H54 (cell line): ENCODE measurements at places on chromosomes 13 and 19.
A peak's percentile ranks its signal among the peaks of the same experiment; 100 is the strongest.

DNA sequence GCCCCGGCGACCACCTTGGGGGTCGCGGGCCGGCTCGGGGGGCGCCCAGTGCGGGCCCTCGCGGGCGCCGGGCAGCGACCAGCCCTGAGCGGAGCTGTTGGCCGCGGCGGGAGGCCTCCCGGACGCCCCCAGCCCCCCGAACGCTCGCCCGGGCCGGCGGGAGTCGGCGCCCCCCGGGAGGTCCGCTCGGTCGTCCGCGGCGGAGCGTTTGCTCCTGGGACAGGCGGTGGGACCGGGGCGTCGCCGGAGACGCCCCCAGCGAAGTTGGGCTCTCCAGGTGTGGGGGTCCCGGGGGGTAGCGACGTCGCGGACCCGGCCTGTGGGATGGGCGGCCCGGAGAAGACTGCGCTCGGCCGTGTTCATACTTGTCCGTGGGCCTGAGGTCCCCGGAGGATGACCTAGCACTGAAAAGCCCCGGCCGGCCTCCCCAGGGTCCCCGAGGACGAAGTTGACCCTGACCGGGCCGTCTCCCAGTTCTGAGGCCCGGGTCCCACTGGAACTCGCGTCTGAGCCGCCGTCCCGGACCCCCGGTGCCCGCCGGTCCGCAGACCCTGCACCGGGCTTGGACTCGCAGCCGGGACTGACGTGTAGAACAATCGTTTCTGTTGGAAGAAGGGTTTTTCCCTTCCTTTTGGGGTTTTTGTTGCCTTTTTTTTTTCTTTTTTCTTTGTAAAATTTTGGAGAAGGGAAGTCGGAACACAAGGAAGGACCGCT is 729 bp downstream of the STK11 start:
- DNase-seq, result no peak

GRCh38 chr13:95605448-95606125 is 38.9 kb downstream of the DZIP1 start:
- DNase-seq, result no peak

DNA sequence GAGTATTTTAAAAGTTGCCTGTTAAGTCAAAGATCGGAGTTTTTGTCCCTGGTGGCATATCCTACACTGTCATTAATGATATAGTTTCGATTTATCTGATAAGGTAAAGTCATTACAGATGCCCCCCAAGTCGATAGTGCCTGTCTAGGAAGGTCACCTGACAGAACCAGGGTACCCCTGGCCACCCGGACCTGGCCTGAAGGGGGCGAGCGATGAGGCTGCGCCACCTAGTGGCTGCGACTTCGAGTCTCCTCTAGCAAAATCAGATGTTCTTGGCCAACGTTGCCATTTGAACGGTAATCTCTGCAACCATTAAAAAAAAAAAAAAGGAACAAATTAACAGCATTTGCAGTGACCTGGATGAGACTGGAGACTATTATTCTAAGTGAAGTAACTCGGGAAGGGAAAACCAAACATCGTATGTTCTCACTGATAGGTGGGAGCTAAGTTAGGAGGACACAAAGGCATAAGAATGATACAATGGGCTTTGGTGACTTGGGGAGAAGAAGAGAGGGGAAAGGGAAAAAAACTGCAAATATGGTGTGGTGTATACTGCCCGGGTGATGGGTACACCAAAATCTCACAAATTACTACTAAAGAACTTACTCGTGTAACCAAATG is 565.1 kb downstream of the LIG4 start:
- DNase-seq, result peak; percentile 28

DNA sequence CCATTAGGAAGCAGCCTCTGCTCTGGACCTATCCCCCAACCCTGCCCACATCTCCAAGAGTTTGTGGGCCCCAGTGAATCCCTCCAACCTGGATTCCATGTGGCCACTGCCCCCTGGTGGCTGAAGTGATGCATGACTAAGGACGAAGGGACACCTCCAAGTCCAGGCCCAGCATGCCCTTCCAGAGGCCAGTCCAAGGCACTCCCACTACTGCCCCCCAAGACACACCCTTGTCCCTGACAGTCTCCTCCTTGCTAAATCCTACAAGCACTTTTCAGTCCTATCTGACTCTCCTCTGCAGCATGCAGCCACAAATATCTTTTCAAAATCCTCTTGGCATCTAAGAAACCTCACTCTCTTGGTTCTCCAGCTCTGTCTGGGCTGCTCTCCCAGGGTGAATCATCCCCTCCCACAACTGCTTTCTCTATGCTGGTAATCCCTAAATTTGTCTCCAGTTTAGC is 33.0 kb downstream of the DEDD2 start:
- DNase-seq, result peak; percentile 91

DNA sequence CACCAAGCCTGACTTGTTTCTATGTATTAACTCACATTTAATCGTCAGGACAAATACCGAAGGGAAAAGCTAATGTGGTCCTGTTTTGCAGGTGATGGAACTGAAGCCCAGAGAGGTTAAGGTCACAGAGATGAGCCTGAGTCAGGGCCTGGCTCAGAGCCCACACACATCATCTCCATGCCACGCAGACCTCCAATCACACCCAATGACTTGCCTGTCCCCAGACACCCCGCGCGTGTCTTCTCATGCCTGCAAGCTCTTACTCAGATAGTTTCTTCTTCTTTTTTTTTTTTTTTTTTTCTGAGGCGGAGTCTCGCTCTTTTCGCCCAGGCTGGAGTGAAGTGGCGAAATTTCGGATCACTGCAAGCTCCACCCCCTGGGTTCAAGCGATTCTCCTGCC is 16.4 kb downstream of the SIX5 start:
- no peak for DNase-seq

DNA sequence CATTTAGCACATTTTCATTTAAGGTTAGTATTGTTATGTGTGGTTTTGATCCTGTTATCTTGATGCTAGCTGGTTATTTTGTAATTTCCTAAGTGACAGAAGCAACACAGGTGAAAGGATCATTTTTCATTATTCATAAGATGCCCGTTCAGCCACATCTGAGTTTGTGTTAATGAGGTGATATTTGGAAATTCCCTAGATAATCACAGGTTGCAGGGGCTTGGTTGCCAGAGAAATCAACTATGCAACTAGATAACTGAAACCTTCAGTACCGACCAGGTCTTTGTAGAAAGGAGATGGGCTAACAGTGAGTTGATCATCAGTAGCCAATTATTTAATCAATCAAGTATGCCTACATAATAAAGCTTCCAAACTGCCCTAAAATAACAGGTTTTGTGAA is 121.3 kb upstream of the UFM1 start:
- no peak for DNase-seq

- no peak for DNase-seq
Measured at GRCh38 chr19:17475541-17476115, 5.3 kb downstream of the SLC27A1 start.

- DNase-seq, result no peak
Measured at GRCh38 chr13:31236211-31236786, 36.5 kb downstream of the B3GLCT start.

DNA sequence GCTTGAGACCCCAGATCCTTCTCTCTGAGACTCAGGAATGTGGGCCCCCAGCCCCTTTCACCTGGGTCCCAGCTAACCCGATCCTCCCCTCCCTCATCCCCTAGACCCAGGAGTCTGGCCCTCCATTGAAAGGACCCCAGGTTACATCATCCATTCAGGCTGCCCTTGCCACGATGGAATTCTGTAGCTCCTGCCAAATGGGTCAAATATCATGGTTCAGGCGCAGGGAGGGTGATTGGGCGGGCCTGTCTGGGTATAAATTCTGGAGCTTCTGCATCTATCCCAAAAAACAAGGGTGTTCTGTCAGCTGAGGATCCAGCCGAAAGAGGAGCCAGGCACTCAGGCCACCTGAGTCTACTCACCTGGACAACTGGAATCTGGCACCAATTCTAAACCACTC is 463 bp downstream of the FGF21 start:
- DNase-seq, result no peak

- no peak for DNase-seq
Measured at GRCh38 chr13:102440259-102440936, 38.5 kb upstream of the FGF14 start.

DNA sequence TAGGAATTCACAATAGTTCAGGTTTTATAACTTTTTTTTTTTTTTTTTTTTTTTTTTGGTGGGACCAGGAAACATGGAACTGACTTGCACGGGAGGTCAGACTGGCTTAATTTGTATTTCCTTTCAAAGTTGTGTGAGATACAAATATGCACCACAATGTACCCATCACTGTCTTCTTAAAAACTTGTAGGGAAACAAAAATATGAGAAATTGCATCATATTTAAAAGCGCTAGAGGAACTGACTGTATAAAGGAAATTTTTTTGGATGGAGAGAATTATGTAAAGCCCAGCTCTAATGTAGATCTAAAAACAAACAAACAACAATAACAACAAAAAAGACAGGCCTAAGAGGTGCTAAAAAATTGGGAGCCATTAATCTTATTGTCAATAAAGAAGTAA is 246.5 kb downstream of the DCT start:
- no peak for DNase-seq

DNA sequence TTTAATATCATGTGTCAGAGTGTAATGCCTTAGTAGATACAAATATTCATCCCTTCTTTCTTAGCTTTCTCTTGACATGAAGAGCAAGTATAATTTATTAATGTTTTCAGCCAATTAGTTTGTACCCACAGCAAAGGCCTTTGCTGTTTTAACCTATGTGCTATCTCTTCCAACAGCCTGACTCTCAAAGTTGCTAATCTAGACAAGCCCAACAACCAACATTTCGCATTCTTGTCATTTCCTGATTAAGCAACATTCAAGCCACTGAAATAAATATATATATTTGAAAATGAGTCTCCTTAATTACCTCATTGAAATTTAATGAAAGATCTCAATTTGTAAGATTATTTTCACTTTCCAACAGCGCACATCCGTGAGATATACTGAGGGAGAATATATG is 18.5 kb downstream of the EPSTI1 start:
- DNase-seq, result no peak

GRCh38 chr13:50509771-50510441 is 333.6 kb downstream of the DLEU7 start:
- peak; percentile 16 for DNase-seq

- no peak for DNase-seq
Measured at GRCh38 chr13:41222259-41222852, 28.0 kb upstream of the KBTBD7 start.

DNA sequence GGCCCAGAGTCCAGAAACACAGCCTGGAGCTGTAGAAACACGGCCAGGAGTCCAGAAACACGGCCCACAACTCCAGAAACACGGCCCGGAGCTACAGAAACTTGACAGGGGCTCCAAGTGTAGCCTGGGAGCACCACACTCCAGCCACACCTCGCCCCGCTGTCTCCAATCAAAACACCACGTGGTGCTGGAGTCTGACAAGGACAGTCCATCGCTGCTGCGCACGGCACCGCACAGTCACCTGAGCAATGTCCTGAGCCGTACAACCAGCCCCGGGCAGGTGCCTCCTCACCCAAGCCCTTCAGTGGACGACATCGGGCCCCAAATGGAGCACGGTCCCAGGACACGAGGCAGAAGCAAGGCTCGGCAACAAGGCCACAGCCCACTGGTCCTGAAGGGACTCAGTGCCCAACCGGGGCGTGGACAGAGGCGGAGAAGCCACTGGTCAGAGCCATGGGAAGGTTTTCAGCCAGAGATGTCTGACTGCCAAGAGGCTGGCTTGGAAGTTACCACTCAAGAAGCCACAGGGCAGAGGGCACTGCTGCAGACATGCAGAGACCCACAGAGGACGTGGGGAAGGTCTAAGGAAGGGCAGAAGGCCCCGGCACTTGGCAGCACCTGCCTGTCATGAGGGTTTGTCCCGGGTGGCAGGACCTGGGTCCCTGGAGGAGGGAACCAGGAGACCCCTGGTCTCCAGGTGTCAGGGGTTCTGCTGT is 19.7 kb upstream of the PLPP2 start:
- no peak for DNase-seq

DNA sequence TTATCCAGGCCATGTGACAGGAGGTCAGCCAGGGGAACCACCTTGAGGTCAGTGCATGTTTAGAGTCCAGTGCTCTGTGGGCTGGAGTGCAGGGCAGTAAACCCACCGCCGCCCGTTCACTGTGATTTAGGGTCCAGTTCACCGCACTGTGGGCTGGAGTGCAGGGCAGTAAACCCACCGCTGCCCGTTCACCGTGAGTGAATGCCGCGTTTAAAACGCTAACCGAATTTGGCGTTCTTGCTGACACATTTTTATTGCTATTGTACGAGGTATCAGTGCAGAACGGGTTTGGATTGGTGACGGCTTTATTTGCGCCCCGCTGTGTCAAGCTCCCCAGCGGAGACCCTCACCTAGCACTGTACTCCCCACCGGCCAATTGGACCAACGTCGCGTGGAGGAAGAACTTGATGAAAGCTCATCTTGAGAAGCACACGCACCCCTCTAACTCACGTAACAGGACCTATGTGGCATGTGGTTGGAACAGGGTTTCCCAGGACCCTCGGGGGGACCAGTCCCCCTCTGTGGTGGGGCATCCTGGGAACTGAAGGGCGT is 27.9 kb downstream of the C13orf46 start:
- no peak for DNase-seq

DNA sequence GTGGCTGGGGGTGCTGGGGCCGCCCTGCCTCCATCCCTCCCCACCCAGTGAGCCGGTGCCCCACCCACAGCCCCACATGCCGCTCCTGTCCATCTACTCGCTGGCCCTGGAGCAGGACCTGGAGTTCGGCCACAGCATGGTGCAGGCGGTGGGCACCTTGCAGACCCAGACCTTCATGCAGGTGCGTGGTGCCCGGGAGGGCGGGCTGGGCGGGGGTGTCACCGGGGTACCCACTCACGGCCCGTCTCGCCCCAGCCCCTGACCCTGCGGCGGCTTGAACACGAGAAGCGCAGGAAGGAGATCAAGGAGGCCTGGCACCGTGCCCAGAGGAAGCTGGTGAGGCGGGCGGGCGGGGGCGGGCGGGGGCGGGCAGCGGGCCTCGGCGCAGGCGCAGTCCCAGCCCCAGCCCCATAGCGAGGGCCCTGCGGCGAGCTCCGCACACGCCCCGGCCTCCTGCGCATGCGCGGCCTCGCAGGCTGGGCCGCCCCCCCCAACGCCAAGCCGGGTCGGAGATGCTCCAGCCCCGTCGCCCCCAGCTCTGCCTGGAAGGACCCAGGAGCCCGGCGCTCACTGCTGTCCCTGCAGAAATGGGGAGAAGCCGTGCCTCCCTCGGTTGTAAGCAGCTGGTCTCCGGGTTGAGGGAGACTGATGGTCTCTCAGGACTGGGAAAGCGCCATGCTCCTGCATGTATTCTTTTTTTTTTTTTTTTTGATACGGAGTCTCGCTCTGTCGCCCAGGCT is 7.7 kb downstream of the ARHGAP45 start:
- DNase-seq, result peak; percentile 98
